ENCODE measurements at places on chromosomes 16 and 17. TPM values are rescaled to one million over a fixed set of nuclear protein-coding genes. Genes with fewer than 3 reads are reported as not detected.

FAM171A2 gene
- 8.8 TPM for total RNA-seq

TBC1D26 gene
- total RNA-seq, result under 0.01 TPM

ICAM2 gene
- total RNA-seq, result 0.26 TPM

ZNF469 gene
- total RNA-seq, result 3.3 TPM

GAST gene
- not detected for total RNA-seq

KRTAP4-5 gene
- total RNA-seq, result not detected

ARL17A gene
- total RNA-seq, result 3.6 TPM

CLEC18B gene
- total RNA-seq, result 0.47 TPM

KRT20 gene
- not detected for total RNA-seq

KRT39 gene
- 0.17 TPM for total RNA-seq

ZNF646 gene
- 12.0 TPM for total RNA-seq

ADAP2 gene
- 1.3 TPM for total RNA-seq

KRT9 gene
- total RNA-seq, result not detected

TPSB2 gene
- total RNA-seq, result not detected

HEATR9 gene
- not detected for total RNA-seq

JPH3 gene
- total RNA-seq, result under 0.01 TPM

HCRT gene
- not detected for total RNA-seq

KRTAP9-8 gene
- total RNA-seq, result not detected

HSBP1 gene
- 116 TPM for total RNA-seq

FOXN1 gene
- not detected for total RNA-seq

LDAF1 gene
- 70.2 TPM for total RNA-seq

SLC47A2 gene
- not detected for total RNA-seq

PGP gene
- 2.2 TPM for total RNA-seq

PERCC1 gene
- not detected for total RNA-seq

PRSS27 gene
- 1.1 TPM for total RNA-seq

GAS7 gene
- 4.9 TPM for total RNA-seq

MPO gene
- 0.09 TPM for total RNA-seq

FOXO3B gene
- 1.7 TPM for total RNA-seq
